ENCODE measurements at places on chromosomes 2 and 18.

- no peak for DNase-seq
These were observed 29.6 kb downstream of the SH3BP4 start for GRCh38 chr2:234981197-234982095.

DNA sequence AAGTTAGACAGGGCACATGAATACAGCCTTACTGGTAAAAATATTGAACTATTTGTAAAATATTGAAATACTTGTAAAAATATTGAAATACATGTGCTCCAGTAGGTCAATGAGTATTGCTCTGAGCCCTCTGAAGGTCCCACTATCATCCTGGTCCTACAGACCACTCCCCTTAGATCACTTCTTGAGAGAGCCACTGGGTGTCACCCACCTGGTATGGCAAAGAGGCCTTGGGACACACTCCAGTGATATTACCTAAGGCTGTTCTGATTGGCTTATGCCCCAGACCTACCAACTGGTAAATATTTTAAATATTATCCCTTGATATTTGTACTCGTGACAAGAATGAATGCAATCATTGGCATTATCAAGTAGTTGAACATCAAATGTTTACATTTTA is 5.0 kb downstream of the THSD7B start:
- no peak for DNase-seq

- DNase-seq: no peak
These were observed 44.2 kb downstream of the MRPS9 start for GRCh38 chr2:105082107-105082506.

DNA sequence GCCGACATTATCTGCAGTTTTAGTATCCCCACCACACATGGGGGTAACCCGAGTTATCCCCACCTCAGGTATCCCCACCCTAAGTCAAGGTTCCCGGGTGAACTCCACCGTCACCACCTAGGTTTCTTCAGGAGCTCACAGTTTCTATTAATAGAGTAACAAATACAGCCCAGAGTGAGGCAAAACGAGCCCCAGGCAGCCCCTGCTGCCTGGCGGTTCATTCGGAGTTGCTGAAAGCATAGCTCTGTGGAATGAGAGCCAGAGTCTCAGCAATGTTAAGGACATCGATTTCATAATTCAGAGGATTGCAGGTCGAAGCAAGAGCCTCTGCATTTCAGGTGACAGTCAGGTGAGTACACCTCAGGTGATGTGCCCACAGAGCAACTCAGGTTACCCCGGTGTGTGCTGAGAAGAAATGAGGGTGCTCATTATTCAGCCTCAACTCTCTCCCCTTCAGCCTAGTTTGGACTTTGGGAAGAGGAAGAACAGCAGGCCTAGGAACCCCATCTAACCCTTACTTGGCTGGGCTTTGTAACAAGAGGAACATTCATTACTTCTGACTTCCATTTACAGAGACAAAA is 10.7 kb downstream of the SATB2 start:
- no peak for DNase-seq

DNA sequence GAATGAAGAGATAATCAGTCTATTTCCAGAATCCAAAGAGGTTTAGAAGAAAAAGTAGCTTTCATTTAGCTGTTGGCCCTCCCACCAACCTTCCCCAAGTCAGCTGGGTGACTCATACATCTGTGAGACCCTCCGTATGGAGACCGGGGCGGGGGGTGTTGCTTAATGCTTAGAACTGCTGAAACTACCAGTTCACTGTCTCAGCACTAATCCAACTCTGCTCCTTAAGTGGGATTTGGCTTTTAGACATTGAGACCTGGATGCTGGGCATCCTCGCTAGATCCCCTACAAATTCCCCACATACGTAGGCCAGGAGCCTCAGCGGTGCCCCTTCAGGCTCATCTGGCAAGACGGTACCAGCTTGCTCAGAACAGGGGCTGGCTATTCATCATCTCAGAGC is at the start of gene SAG:
SAG (plus strand) TSS at position 252 of the 400 bp plus-strand sequence. CDS start 1,374 bp downstream, outside the sequence.
- no peak for DNase-seq

- no peak for DNase-seq
These were observed 110.4 kb upstream of the SCN1A start for GRCh38 chr2:166238176-166238575.

GRCh38 chr18:2302628-2303516 is 268.4 kb downstream of the METTL4 start:
- DNase-seq: no peak

DNA sequence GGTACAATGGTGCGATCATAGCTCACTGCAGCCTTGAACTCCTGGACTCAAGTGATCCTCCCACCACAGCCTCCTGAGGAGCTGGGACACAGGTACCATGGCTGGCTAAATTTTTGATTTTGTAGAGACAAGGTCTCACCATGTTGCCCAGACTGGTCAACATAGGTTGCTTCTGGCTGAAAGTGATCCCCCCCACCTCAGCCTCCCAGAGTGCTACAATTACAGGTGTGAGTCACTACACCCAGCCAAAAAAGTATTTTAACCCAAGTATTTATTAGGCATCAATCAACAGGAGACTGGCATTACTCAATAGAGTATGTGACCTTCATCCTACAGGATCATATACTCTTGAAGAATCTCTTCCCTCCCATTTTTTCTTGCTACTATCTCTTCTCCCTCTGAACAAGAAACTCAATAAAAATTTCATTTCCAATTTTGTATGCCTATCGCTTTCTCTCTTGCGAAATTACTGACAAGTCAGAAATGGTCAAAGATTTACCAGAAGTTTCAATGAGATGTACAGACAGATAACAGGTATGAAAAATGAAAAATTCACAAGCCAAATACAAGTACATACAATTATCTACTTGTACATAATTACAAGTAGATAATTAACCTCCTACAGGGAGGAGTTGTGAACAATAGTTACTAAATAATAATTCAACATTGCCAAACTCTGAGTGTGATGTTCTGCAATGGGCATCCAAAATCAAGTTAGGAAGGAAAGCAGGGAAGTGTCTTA is 34.9 kb upstream of the CCNT2 start:
- DNase-seq: no peak

Measured in stimulated activated CD4-positive, alpha-beta T cell treated with anti-CD3 and anti-CD28 coated beads, TNF-alpha, amount 100 ng/mL, for 24 hours (primary cell).